ENCODE measurements at places on chromosomes 16 and 17. TPM values are rescaled to one million over a fixed set of nuclear protein-coding genes. Genes with fewer than 3 reads are reported as not detected.

DNA sequence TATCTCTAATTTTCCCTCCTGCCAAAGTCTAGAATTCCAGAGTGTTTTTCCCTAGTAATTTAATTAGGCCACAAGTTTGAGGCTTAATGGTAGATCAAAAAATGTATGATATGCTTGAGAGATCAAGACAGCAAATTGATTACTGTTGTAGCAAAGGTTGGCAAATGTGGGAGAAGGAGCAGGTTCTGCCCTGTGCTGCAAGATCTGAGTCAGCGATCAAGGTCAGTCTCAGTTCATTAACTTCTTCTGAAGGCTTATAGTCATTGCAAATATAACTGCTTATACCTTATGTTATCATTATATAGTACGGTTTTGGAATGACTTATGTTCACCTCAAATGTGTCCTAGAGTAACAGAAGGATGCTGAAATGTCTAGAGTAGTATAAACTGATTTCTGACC, 231.1 kb upstream of the TBX2 start:
- no peak for DNase-seq

DNA sequence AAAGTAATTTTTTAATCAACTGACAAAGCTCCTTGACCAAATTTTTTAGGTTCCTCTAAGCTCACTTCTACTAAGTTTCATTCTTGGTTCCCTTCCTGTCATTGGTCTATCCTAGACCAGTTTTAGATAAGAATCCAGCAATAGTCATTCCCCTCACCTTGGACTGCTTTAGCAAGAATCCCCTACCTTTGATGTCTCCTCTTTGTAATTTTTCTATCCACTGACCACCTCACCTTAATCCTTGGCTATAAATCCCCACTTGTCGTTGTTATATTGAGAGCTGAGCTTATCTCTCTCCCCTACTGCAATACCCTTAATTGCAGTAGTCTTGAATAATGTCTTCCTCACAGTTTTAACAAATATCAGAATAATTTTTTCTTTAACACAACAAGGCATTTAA, 107.2 kb downstream of the USP32 start:
- DNase-seq = no peak

- no peak for DNase-seq
These were observed 260.6 kb downstream of the ABCC12 start for GRCh38 chr16:47895146-47895545.

DNA sequence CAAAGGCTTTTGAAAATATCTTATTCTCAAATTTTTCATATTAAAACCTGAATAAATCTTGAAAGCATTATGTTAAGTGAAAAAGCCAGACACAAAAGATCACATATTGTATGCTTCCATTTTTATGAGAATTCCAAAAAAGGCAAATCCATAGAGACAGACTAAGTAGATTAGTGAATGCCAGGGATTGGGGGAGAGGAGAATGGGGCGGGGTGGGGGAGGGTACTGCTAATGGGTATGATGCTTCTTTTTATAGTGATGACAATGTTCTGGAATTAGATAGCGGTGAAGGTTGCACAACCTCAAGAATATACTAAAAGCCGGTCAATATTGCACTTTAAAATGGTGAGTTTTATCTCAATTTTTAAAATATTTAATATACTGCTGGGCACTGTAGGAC, 44.0 kb downstream of the XPO6 start:
- no peak for DNase-seq

DNA sequence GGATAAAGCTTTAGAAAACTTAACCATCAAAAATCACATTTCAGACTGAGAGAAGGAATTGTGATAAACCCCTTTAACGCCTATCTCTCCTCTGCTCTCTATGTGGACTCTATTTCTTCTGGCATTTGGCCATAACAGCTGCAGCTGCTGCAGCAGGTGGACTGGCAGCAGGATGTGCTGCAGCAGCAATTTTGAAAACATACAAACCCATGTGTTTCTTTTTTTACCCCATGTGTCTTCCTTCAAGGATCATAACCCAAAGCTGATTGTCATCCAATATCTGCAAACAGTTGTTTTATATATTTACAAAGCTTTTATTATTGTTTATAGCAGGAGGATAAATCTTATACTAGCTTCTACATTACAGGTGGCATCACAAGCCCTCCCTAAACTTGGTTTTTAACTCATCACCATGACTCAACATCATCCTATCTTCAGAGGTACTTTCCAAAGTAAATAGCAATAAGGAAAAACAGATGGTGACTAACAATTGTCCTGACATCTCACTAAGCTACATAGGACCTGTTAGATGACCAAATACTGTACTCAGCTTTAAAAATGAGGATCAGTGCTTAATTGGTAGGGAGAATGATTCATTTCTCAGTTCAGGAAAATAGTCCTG, 14.5 kb upstream of the KRTAP9-2 start:
- no peak for DNase-seq

DNA sequence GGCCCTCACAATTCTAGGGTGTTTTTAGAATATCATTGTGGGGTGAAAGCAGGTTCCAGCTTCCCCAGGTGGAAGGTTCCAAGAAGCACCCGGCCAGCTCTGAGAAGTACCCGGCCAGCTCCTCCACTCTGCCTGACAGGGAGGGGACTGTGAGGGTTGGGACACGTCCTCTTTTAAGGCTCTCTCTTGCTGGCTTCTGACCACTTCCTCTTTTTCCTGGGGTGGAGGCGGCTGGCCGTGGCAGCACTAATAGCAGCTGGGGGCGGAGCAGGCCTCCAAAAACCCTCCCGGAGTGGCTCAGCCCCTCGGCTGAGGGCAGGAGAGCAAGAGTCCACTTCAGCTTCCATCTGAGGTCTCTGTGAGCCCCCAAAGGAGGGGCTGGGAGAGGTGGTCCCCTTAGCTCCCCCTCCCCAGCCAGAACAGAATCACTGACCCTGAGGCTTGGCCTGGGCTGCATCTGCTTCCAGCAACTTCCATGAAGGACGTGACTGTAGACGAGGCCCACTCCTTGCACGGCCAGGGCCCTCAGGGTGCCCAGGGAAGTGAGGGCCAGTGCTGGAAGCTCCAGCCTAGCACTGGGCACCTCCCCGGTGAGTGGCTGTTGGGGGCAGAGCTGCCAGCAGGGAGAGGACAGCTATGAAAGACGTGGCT, 26.7 kb upstream of the PLCG2 start:
- peak; percentile 20 for DNase-seq

Gene MT1B
- total RNA-seq = not detected

Gene CES3
- 1.0 TPM for total RNA-seq

Gene GOT2
- total RNA-seq = 177 TPM
